HT1080 (cell line): ENCODE measurements at places on chromosomes 3 and 15.

GRCh38 chr3:64342940-64343688 lies 117.8 kb upstream of the PRICKLE2 start:
- DNase-seq: peak; percentile 86

- DNase-seq: no peak
These were observed 12.2 kb upstream of the TSEN2 start for GRCh38 chr3:12472000-12472610.

DNA sequence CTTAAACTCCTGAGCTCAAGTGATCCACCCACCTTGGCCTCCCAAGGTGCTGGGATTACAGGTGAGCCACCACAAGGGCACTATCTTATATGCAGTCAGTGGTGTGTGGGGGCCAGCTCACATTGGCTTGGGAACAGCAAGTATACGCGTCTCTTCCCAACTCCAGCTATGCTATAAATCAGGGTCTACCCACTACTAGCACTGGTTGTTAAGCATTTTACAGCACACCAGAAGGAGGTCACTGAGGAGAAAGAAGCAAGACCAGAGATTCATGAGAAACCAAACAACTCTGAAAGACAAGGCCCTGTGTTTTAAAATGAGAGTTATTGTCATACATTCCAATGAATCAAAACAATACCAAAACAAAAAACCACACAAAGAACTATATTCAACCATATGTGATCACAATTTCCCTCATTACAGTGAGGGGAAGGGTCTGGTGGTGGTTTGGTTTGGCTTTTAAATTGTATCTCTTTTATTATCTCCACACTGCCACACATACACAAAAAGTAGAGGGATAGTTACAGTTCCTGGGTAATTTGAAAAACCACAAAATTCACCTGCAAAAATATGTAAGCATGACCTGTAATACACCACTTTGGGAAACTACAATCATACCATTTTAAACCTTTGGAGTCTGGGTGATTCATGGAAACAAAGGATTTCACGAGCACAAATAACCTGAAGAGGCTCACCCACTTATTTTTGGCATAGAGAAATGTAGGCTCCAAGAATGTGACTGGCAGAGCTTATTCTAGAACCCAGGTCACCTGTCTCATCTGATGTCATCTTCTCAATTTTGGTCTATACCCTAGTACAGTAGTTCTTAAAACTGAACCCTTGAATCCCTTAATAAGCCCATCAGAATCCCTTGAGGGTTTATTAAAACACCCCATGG lies 5.2 kb downstream of the MAGI1 start:
- DNase-seq: no peak

- DNase-seq: no peak
These were observed 269.3 kb downstream of the SLC9A9 start for GRCh38 chr3:143578810-143579435.

- DNase-seq: peak; percentile 34
These were observed 16.6 kb downstream of the SLC4A7 start for GRCh38 chr3:27467545-27467944.
